ENCODE measurements at places on chromosomes 12 and 14.

DNA sequence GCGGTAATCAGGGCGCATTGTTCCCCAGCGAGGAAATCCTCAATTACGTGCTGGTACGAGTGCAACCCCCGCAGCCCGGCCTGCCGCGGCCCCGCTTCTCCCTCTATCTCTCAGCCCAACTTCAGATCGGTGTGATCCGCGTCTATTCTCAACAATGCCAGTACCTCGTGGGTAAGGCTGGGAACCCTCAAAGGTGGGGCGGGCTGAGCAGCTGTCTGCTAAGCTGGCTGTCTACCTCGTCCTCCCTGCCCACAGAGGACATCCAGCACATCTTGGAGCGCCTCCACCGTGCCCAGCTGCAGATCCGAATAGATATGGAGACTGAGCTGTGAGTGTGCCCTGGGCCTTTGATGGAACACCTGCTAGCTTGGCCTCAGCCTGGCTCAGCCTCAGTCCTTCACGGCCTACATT is 996 bp downstream of the REC8 start:
- DNase-seq = no peak

DNA sequence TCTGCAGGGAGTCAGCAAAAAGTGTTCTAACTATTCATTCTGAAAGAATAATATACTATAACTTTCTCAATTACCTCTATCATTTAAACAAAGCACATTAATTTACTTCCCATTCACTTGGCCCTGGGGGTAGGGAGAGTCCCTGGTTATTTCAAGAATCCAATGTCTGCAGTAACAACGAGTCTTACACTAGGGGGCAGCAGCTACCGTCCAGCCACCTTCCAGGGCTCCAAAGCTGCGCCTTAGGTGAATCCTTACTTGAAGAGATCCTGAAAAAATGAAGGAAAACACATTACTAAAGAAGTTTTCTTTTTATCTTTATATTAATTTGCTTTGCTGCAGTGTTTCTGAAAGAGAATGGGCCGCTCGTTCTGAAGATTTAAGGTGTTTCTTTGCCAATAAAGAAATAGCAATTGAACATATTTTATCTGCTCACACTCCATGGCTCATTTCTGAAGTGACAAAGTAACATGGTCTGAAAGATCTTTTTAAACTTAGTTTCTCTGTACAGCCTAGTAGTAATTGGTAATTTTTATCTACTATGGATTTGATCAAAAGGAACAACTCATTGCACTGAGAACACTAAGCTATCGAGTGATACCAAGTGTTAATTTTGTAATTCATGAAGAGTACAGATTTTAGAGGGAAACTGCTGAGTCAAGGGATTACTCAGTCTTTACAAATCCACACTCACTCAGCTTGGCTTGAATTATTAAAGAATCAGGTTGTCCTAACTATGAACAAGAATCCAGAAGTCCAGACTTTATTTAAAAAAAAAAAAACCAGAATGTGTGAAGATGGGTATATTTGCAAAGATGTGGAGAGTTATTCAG is 27.6 kb downstream of the BHLHE41 start:
- DNase-seq = peak; percentile 9

DNA sequence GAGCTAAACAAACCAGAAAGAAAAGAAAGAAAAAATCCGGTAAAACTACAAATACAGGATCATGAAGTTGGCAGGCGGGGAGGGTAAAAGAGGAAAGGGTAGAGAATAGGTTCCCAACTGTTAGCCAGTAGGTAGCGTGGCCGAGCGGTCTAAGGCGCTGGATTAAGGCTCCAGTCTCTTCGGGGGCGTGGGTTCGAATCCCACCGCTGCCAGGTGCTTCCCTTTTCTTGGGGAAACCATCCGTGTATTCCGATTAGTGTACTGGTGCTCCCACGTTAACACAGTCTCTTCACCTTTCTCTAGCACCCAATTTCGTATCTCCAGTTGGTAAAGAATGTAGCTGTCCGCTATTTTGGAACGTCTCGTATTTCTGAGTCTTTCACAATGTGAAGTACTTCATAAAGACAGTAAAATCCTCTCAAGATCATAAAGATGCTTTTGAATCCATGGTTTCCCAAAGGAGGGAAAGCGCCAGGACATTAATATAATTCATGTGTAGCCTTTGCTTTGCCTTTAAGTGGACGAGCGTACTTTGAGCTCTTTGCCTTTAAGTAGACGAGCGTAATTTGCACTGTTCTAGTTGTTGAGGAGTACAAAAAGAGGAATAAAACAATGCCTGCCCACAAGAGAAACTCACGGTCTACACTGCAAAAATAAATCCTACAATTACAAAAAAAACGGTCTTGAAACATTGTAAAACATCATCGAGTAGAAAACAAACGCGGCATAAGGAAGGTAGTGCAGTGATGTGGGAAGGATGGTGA is 19.0 kb upstream of the RNASE12 start:
- peak; percentile 55 for DNase-seq

GRCh38 chr14:45083617-45083975 is 320 bp upstream of the PRPF39 start:
- DNase-seq = no peak

GRCh38 chr12:62469704-62470103 is 3.1 kb downstream of the MON2 start:
- DNase-seq = no peak

GRCh38 chr12:27988594-27989233 is 16.2 kb upstream of the PTHLH start:
- no peak for DNase-seq

GRCh38 chr12:6205144-6205539 is 4.9 kb downstream of the CD9 start:
- no peak for DNase-seq

- no peak for DNase-seq
Measured at GRCh38 chr12:91441993-91442952, 259.7 kb upstream of the DCN start.

DNA sequence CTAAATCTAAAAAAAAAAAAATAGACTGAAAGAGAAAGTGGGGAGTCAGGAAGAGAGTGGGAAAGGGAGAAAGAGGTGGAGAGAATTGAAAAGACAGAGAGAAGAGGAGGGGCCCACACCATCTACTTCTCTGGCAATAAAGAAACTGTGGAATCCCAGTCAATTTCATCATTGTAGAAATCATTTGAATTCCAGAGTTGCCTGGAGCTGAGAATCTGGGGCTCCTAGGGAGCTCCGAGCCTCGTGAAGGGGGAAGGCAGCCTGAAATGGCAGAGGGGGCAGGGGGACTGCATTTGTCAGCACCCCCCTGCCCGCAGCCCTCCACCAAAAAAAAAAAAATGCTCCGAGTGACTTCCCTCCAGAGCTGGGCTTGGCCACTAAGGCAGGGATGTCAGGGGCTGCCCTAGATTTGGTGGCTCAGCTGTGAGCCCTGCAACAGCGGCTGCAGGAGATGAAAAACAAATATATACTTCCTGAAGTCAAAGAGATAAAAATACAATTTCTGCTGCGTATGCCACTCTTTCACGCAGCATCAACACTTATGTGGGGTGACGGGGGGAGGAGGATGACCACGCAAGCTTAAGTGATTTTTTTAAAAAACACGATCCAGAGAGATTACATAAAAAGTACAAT is 80.5 kb downstream of the BCL11B start:
- DNase-seq = no peak

GRCh38 chr12:111154147-111154834 is 214.6 kb downstream of the PHETA1 start:
- no peak for DNase-seq

DNA sequence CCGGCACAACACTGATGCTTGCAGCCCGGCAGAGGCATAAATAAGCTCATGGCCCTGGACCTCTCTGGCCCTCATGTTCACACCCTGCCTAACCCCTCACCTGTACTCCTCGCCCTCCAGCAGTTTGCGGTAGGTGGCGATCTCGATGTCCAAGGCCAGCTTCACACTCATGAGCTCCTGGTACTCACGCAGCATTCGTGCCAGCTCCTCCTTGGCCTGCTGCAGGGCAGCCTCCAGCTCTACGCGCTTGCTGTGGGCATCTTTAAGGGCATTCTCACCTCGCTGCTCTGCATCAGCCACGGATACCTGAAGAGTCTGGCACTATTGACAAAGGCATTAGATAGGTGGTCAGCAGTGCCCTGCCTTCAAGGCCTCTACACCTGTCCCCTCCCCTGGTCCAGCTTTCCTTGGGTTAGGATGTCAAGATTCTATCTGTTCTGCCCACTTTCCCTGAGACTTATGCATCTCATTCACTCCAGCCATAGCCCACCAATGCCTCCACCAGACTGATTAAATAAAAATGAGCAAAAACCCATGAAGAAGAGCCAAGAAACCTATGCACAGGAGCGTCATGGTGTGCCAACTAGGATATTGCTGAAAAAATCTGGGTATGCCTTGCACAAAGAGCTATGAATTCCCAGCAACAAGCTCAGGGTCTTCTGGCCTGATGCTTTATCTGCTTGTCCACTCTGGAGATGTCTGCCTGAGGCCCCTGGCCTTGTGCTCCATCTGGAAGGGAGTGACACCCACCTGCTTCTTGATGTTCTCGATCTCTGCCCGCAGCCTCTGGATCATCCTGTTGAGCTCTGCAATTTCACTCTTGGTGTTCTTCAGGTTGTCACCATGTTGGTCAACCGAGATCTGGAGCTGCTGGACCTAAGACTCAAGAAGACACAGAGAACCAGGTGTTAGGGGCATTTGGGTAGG is 6.1 kb downstream of the KRT4 start:
- no peak for DNase-seq

- DNase-seq = no peak
Measured at GRCh38 chr12:115383668-115384067, 699.7 kb upstream of the TBX3 start.

DNA sequence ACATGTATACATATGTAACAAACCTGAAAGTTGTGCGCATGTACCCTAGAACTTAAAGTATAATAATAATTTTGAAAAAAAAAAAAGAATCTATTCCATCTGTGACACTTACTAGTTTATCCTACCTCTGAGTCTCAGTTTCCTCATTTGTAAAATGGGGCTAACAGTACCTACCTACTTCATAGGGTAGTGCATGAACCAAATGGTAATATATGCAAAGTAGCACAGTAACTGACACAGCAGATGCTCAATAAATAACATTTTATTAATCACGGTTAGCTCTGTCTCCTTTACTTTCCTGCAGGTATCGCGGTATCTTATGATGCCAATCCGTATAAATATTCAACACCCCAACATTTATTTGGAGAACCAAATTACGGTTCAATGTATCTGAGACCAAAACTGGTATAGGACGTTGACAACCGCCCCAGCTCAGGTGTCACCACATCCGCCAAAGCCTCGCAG is 703 bp downstream of the TMED10 start:
- DNase-seq = no peak

GRCh38 chr12:123621101-123621500 is 12.4 kb downstream of the EIF2B1 start:
- DNase-seq = no peak

- DNase-seq = no peak
Measured at GRCh38 chr14:81946834-81947798, 413.5 kb upstream of the SEL1L start.

DNA sequence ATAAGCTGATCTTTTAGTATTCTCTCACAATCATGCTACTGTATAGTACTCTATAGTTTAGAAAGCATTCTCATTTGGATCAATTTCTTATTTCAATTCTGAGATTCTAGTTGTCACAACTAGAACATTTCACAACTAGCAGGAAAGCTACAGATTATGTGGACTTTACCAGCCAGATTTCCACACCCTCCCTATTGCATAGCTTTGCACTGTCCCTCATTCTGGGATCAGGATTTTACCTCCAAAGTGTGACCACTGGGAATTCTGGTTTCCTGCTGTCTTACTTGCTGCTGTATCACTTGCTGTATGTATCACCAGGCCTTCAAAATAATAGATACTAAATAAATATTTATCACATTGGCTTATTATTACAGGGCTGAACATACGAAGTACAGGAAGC is 10.2 kb upstream of the PELI2 start:
- no peak for DNase-seq

DNA sequence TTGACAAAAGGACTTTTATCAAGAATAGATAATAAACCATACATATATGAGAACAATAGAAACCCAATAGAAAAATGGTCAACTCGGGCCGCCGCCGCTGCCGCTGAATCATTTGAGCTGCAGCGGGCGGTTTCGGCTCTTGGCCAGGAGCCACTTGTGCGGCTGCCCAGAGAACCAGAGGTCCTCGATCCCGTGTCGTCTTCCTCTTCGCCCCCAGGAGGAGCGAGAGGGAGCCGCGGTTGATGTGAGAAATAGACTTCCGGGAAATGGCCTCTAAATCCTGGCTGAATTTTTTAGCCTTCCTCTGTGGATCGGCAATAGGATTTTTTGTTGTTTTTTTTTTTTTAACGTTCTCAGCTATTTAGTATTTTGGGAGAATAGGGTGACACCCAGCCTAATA is 44.8 kb downstream of the CPSF6 start:
- DNase-seq = no peak

DNA sequence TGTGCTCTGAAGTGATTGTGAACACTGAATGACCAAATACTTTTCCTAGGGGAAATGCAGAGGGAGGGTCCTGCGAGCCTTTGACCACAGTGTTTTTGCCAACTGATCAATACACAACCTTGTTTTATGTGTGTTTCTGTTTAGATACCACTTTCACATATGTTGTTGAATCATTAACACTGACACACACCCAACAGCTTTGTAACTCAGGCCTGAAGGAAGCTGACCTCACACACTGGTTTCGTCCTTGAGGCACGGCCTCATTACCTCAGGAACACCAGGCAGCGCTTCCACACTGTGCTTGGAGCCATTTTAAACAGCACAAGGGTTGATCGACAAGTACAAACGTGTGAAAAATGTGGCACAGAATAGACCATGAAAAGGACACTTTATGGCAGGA is 60.0 kb downstream of the PPFIBP1 start:
- DNase-seq = no peak

DNA sequence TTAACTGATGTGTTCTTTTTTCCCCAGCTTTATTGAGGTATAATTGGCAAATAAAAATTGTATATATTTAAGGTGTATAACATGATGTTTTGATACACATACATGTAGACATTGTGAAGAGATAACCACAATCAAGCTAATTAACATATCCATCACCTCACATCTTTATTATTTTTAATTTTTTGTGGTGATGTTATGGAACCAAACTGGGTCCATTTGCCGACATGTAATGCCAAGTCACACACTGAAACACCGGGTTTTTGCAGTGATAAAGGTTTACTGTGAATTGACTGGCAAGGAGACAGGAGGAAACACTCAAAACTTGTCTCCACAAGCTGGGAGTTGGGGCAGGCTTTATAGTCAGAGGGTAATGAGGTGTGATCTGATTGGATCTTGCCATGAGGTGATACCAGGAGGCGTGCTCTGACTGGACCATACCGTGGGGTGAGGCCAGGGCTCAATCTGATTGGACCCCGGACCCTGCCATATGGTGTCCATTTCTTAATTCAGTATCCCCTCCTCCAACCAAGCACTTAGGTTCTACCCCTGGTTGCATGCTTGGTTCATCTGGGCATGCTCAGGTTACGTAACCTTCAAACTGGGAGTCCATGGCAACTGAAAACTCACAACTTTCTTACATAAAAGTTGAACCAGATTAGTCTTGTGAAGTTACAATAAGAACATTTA is 11.8 kb upstream of the WSCD2 start:
- DNase-seq = no peak

- DNase-seq = no peak
Measured at GRCh38 chr12:108846290-108846701, 11.1 kb downstream of the SSH1 start.

GRCh38 chr12:112046003-112046402 is 32.8 kb downstream of the ERP29 start:
- no peak for DNase-seq
